Hematopoietic multipotent progenitor cell treated with erythropoietin and hydrocortisone succinate and interleukin-3 and kit ligand, for 8 days (in vitro differentiated cells): ENCODE measurements at places on chromosomes 12 and 14.

DNA sequence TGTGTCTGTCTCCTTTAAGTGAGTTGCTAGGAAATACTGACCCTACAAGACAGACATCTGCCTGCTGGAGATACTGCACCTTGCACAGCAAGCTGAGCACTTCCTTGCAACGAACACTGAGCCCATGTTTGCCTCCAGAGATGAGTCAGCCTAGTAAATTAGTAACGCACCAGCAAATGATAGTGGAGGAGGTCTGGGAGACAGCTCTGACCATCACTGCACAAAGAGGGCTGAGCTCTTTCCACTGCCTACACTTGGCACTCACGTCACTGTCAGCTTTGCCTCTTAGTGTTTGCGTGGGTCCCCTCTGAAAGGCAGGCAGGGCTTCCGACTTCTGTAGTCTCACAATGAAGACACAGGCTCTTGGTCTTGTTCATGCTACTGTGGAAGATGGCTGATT lies 109.0 kb downstream of the APAF1 start:
- DNase-seq, result no peak

- no peak for DNase-seq
Observed at GRCh38 chr12:51190820-51191219, 17.9 kb upstream of the TFCP2 start.

- DNase-seq, result no peak
Observed at GRCh38 chr14:91753501-91754128, 21.7 kb upstream of the CATSPERB start.

- no peak for DNase-seq
Observed at GRCh38 chr14:44780989-44781388, 180.8 kb downstream of the KLHL28 start.

DNA sequence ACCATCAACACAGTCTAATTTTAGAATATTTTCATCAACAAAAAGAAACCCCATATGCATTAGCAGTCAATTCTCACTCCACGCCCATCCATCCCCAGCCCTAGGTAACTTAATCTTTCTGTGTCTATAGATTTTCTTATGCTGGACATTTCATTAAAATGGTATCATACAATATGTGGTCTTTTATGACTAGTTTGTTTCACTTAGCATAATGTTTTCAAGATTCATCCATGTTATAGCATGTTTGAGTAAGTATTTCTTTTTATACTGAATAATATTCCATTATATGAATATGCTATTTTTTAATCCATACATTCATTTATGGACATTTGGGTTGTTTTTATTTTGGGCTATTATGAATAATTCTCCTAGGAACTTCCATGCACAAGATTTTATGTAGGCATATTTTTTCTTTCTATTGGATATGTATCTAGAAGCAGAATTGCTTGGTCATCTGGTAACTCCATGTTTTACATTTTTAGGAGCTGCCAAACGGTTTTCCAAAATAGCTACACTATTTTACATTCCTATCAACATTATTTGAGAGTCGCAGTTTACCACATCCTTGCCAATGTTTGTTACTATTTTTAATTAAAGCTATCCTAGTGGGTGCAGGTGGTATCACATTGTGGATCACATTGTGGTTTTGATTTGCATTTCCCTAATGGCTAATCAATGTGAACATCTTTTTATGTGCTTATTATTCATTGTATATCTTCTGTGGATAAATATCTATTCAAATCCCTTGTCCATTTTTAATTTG lies 49.0 kb downstream of the RERG start:
- DNase-seq, result no peak
